ENCODE measurements at places on chromosomes 2 and 18.

GRCh38 chr2:207819839-207820784 is 50.4 kb upstream of the FZD5 start:
- DNase-seq: no peak

GRCh38 chr2:182668671-182669070 is 47.4 kb upstream of the DNAJC10 start:
- DNase-seq: no peak

DNA sequence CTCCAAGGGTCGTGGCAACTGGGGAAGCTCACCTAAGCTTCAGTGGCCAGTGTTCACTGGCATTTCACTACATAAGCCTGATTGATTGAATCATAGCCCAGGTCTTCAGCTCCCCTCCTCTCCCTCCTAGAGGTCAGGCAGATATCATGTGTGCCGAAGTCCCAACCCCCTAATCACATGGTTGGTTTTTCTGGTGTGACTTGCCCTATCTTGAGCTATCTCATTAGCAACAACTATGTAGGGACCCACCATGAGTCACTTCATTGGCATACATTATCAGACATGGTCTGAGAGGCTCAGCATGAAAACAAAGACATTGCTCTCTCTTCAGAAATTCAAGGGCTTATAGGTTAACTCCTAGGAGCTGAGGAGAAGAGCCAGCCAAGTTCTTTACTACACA is 76.8 kb downstream of the LYPD1 start:
- DNase-seq: no peak

DNA sequence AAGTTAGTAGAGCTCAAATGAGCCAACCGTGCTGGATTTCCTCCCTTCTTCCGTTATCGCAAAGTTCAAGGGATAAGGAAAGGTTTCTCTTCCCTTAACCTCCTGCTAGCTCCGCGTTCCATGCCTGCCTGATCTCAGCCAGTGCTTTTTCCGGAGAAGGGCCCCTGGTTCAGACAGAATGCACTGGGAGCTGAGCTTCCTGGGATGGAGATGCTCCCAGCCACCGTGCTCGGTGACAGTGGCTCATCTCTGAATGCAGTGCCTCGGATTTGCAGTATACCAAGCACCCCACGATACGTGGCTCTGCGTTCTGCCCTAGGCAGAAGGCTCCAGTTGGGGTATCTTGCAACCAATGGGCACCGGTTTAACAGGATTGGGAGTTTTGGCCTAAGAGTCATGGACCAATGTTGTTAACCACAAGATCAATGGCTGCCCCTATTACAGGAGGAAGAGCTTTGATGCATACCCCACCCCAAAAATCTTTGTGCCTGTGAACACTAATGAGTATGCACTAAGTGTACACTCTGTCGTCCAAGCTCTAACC is 876 bp downstream of the CNTNAP5 start:
- DNase-seq: no peak

DNA sequence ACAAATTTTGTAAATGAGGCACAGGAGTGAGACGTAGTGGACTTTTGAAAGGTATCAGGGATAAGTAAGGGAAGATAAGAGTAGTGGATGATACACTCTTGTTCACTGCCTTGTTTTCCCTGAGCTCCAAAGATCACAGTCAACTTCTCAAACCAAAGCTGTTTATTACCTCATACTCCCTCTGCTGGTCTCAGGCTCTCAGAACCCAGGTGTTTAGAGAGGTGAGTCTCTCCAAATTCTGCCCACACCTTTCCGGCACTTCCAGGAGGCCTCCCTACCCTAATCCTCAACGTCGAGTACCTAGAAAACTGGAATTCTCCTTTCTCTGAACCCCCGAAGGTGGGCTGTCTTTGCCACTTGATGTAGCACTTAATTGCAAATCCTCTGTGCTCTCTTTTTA is 621.1 kb downstream of the BCL11A start:
- DNase-seq: no peak

DNA sequence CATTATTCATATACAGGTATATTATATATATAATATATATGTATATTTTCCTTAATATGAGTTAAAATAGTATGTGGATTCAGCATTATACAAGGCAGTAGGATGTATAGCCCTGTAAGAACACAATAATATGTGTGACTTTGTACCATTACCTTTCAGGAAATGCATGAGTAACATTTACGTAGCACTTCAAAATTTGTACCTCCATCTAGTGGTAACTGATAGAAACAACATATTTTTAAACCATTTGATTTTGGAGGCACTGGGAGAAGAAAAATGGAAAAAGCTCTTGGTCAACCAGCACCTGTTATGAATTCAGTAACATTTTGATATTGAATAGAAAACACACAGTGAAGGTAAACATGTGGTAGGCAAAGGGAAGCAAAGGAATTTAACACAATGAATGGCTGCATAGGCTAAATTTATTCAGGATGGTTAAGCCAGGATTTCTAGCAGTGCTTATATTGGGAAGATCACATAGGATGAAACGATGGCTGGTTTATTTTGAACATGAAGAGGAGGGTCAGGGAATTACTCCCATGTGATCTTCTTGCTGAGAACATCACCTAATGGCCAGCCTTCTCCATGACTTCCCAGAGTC is 565.5 kb downstream of the CCDC85A start:
- no peak for DNase-seq

Data from MG63 (cell line).